ENCODE measurements at places on chromosomes 7 and 10. TPM values are rescaled to one million over a fixed set of nuclear protein-coding genes. Genes with fewer than 3 reads are reported as not detected.

Gene BRI3
- 127 TPM for total RNA-seq

Gene PNLIPRP2
- total RNA-seq: not detected

Gene STRIP2
- 3.5 TPM for total RNA-seq

Gene AGBL3
- total RNA-seq: 1.0 TPM

Gene MSANTD7
- 13.4 TPM for total RNA-seq

Gene BCL7B
- 83.9 TPM for total RNA-seq

Gene TSPAN33
- total RNA-seq: 22.2 TPM

Gene CCDC71L
- 32.1 TPM for total RNA-seq

Gene GRM3
- total RNA-seq: not detected

Gene ABCC2
- 0.07 TPM for total RNA-seq

Gene EEPD1
- 8.7 TPM for total RNA-seq

Gene AKR1B15
- not detected for total RNA-seq

Gene FOXI2
- total RNA-seq: 0.21 TPM

Gene SFR1
- total RNA-seq: 12.8 TPM

Gene PLPP4
- 5.3 TPM for total RNA-seq

Gene BHLHA15
- total RNA-seq: 8.1 TPM

- peak; percentile 73 for DNase-seq
Observed at GRCh38 chr7:137667633-137668387, 179.0 kb downstream of the DGKI start.

DNA sequence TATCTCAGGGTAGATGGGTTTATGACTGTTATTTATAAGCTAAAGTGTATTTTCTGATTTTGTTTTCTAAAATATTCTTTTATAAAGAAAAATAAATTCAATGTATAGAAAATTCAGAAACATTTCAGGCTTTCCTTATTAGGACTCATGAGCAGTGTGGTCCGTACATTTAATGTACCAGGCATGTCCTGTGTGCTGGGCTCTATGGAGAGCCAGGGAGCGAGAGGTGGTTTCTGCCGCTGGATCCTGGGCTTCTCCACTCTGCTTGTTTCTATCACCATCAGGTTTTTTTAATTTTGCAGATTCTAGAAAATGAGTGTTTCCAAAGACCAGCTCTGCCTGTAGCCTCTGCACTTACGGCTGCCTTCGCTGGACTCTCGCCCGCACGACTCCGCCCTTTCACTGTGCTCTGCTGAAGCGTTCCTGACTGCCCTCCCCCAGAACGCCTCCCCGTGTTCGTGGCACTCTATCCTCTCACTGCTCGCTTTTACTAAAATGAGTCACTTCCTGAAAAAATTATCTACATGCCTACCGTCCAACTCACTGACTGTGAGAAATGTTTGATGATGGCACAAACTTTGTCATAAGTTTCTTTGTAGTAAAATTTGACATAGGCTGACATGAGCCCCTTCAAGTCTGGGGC, 188.5 kb downstream of the ZMYND11 start:
- peak; percentile 85 for DNase-seq

- no peak for DNase-seq
Observed at GRCh38 chr7:117165656-117166055, 157.2 kb downstream of the WNT2 start.

DNA sequence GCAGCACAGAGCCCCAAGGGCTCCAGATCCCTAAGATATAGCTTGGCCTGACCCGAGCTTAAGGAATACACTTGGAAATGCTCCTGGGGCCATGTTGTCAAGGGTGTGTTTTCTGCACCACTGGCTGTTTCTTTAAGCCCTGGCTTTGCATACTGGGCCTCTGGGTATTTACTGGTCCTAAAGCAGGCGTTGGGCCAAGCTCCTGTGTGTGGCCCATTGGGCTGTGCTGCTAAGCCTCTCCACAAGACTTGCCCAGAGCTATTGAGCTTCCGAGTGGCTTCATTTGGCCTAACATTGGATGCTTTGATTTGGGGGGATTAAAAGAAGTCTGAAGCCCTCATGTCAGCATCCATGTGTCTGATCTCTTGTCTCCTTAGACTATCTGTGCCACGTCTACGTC, 5.2 kb downstream of the YKT6 start:
- no peak for DNase-seq

- no peak for DNase-seq
Observed at GRCh38 chr7:139426258-139427028, 57.0 kb downstream of the KLRG2 start.

DNA sequence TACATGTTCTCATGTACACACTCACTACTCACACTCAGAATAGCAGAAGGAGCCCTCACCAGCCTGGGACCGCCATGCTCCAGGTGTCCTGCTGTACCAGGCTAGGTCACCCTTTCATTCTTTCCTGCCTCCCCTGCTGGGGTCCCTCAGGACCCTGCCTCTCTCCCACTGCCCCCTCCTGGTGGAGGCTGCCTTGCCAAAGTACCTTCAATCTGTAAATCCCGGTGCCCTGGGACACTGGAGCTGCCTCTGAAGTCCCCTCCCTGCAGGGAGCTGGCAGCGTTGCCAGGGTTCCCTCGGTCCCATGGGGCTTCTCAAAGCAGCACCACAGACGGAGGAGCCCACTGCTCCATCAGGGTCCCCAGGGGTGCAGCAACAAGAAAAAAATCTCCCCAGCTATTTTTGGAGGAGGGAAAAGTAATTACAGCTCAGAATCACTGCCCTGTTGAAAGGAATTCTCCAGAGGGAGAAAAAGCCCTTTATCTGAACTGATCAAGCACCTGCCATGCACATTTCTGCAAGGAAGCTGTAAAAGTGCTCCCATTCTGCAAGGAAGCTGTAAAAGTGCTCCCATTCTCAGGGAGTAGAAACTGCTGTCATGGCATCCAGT, 259.9 kb downstream of the PTPRN2 start:
- DNase-seq: no peak

- peak; percentile 62 for DNase-seq
Observed at GRCh38 chr7:111266613-111267012, 175.7 kb downstream of the LRRN3 start.

DNA sequence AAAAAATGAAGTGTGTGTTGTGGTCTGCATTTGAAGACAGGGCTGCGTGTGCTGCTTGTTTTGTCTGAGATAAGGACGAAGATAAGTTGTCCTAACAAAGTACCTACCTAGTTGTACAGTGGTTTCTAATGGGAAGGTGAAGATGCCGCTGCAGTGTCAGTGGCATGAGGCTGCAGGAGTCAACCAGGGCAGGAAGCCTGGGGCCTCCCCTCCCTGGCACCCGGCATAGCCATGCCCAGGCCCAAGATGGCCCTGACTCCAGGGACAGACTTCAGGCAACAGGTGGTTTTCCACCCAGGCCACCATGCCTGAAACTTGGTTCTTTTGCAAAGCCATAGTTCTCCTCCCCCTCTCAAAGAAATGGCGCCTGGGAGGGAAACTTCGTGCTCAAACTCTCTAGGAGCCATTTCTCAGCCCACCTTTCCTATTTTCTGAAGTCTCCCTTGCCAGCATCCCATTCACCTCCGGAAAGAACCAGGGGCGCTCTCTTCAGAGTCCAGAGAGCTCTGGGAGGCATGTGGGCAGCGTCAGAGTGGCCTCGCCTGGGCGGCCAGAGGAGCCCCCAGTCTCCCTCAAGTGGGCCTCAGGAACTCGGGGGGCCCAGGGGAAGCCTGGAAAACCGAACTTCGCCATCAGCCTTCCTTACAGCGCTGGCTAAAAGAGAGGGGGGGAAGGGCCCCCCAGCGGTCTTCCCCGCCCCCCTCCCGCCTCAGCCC, 2.1 kb upstream of the KAT6B start:
- DNase-seq: no peak

GRCh38 chr7:4965295-4966022, 6.5 kb upstream of the MMD2 start:
- no peak for DNase-seq

DNA sequence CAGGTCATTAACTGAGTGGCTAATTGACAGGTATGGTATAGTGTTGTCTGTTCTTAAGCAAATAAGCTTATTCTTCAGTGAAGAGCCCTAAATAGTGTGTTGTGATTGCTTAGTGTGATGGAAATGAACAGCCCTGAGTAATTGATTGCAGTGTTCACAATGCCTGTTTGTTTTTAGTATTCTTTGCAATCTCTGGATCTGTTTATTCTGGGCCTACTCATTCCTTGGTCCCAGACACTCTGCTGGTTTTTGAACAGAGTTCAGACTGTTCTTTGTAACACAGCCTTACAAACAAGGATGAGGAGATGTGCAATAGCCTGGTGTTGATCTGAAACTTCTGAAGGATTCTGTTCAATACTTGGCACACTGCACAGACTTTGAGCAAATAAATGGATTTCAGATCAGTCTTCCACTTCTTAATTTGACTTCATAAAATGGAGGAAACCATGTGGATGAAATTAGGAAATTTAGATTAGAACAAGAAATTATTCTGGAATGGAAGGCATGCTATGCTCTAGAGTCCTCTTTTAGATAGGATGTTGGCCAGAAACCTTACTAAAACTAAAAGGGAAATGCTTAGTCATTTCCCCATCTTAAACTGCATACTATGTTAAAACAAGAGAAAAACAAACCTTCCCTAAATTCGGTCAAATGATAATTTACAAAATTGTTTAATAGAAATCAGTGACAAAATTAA, 444.2 kb upstream of the SEMA3D start:
- no peak for DNase-seq

GRCh38 chr10:127085957-127086356, 110.4 kb downstream of the INSYN2A start:
- DNase-seq: no peak

DNA sequence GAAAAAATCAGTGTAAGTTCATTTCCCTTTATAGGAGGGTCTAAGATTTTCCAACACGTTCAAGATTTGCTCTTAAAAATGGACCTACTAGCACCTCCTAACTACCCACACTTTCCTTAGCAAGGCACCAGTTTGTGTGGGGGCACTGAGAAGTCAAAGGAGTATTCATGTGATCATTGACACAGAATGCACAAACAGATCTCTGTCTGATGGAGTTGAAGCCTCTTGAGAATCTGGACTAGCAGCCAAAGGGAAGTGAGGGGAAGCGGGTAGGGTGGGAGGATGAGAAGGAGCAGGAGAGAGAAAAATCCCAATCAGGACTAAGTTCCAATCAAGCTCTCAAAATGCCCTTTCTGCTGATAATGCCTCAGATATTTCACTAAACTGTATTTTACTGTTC, 4.1 kb downstream of the MMS19 start:
- no peak for DNase-seq

DNA sequence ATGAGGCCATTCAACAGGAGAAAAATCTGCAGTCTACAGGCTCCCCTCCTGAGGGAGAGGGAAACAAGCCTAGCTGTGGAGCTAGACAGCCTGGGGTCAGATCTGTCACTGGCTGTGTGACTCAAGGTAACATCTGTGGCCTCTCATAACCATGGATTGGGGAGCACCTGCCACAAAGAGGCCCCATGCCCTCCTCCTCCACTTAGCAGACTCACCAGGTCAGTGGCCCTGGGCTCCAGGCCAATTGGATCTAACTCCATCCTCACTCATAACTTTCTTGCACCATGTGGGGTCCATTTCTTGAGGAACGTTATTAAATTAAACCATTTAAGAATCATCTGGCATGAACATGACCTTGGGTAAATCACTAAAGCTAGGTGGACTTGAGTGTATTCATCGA, 1.8 kb downstream of the GDF10 start:
- no peak for DNase-seq

DNA sequence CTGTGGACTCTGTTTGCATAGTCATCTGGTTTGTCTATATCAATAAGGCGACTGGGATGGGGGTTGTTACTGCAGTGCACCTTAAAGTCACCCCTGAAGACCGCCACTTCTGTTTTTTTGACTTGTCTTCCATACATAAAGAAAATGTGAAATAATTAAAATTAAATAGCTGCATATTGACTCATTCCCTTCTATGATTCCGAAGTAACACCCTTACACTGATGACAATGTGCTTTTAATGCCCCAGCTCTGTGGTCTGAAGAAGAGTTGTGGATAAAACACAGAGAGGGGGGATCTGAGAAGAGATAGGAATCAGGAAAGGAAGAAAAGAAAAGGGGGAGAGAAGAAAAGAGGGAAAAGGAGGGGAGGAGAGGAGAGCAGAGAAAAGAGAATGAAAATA, 796.9 kb upstream of the MBL2 start:
- DNase-seq: no peak

- DNase-seq: no peak
Observed at GRCh38 chr7:105759670-105760550, 116.5 kb downstream of the ATXN7L1 start.

GRCh38 chr10:131674130-131674529, 226.7 kb upstream of the PPP2R2D start:
- no peak for DNase-seq

- no peak for DNase-seq
Observed at GRCh38 chr7:142711746-142712616, 37.3 kb upstream of the PRSS1 start.

- DNase-seq: no peak
Observed at GRCh38 chr7:156811706-156812105, 81.3 kb downstream of the LMBR1 start.

- no peak for DNase-seq
Observed at GRCh38 chr10:118412132-118412760, 70.1 kb upstream of the FAM204A start.

- DNase-seq: no peak
Observed at GRCh38 chr7:127899411-127899810, 131.8 kb downstream of the LRRC4 start.

- no peak for DNase-seq
Observed at GRCh38 chr7:94431619-94432280, 37.1 kb downstream of the COL1A2 start.

All from kidney epithelial cell (primary cell).